ENCODE measurements at places on chromosomes 12 and 14.

- DNase-seq: no peak
Measured at GRCh38 chr14:79056879-79057278, 886.7 kb downstream of the NRXN3 start.

DNA sequence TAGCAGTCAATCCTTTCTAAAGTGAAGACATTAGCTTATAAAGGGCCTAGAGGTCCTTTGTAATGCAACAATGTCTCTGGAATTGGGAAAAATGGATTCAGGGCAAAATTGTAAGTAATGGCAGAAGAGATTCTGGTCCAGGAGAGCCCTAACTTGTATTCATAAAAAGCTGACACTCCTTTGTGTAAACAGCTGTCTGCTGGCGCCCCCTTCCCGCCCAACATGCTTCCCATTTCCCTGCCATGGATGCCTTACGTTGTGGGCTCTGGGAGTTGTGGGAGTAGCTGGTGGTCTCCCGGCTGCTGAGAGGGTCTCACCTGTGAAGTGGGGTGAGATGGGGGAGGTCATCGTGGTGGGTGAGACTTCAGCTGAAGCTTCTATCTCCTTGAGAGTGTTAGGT lies 2.3 kb downstream of the ACRBP start:
- no peak for DNase-seq

- DNase-seq: no peak
Measured at GRCh38 chr14:91987192-91987591, 39.7 kb upstream of the FBLN5 start.

GRCh38 chr12:97951717-97952116 lies 489.1 kb downstream of the RMST start:
- no peak for DNase-seq

DNA sequence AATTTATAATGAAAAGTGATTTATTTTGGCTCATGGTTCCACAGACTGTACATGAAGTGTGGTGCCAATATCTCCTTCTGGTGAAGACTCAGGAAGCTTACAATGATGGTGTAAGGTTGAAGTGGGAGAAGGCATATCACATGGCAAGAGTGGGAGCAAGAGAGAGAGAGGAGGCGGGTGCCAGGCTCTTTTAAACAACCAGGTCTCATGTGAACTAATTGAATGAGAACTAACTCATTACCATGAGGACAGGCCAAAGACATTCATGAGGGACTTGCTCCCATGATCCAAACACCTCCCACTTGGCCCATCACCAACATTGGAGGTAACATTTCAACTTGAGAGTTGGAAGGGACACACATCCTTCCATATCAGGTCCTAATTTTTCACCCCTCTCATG lies 155.2 kb downstream of the SLC38A4 start:
- no peak for DNase-seq

DNA sequence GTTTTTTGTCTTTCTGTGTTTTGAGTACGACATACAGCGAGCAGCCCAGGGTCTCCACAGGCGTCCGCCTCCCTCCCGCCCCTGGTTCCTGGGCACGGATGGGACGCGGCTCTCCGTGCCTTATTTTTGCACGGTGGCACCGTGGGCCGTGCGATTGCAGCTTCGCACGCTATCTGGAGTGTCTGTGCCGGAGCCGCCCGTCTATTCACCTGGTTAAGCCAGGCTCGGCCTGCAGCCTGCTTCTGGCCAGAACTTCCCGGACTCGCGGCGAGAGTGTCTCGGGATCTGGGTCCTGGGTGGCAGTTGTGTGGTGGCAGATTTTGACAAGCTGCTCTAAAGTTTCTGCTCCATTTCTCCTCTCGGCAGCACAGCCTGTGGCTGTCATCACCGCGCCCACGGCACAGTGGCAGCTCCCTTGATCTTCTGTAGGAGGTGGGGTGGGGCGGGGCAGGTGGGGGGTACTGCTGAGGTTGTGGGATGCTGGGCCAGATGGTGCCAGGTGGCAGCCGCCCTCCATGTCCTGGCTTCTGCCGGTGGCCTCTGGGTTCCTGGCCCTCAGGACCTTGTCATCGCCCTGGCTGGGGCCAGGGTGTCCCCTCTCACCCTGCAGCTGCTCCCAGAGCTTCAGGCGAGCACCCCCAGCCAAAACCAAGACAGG lies 2.9 kb downstream of the MMP17 start:
- DNase-seq: no peak

DNA sequence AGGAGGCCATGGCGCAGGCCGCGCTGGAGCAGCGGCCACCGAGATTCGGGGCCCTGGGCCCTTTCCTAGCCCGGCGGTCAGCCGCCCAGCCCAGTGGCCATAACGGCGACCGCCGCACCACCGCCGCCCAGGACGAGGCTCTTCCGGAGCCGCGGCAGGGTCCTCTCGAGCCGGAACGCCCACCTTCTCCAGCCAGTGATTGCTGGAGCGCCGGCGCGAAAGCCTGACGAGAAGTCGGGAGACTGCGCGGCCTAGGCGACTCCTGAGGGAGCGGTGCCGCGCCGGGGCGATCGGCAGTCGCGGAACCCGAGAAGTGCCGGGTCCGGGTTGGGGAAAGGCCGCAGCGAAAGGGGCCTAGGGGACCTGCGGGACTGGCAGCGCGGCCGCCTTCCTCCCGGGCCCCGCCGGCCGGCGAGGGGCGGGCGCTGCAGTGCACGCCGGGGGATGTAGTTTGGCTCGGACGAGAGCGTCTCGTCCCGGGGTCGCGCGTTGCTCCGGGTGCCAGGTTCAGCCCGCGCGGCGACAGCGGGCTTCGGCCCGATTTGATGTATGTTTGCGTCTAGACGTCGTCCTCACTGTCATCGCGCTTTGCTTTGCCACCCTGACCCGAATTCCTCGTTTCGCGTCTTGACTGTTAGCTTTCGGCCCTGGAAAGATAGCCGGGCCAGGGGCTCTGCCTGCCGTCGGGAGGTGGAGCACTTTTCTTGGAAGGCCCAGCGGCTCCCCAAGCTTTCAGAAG lies at the start of gene VTI1B:
VTI1B (minus strand) TSS at position 153 of the 739 bp plus-strand sequence; CDS start at position 10, 143 bp downstream.
- DNase-seq: peak; percentile 37

DNA sequence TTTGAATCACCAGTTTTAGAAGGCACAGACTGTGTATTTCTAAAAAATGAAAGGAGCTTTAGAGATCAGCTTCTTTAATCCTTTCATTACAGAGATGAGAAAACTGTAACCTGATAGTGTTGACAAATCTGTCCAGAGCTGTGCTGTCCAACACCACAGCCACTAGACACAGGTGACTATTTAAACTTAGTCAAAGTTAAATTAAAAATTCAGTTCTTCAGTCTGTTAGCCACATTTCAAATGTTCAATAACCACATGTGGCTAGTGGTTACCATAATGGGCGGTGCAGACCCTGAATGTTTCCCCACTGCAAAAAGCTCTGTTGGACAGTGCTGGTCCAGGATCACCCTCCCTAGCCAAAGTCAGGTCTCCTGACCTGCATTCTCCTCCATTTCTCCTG lies 21.6 kb downstream of the DAD1 start:
- no peak for DNase-seq

DNA sequence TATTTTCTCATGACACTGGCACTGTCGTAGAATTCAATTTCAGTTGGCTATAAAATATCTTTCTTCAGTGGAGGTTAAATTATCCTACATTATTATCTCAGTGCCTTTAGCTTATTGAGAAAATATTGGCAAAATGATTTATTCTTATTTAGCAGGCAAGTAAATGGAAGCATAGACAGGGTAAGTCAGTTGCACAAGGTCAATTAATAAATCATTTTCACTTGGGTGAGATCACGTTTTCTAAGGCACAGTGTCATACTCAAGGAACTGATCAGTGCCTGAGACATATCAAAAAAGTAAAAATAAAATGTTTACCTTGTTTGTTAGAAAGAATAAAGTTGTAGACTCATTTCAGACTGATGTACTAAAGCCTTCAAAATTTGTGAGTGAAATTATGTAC lies 95.0 kb downstream of the ACSS3 start:
- no peak for DNase-seq

DNA sequence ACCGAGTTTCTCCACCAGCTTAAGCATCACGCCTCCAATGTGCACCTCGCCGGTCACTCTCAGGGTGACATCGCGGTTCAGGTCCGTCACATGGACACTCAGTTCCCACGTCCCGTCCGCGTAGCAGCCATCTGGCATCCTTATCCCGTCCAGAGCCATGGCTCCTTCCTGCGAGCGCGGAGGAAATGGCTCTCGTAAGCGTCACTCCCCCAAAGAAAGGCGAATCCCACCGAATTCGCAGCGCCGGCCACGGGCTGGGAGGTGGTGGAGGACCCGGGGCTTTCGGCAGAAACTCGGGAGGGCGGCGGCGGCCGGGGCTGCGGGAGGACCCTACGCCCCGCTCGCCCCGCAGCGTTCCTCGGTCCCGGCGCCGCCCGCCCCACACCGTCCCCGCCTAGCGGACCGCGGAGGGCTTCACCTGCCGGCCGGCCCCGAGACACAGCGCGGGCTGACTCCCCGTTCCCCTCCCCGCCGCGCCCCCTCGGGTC lies 396 bp downstream of the FERMT2 start:
- no peak for DNase-seq

DNA sequence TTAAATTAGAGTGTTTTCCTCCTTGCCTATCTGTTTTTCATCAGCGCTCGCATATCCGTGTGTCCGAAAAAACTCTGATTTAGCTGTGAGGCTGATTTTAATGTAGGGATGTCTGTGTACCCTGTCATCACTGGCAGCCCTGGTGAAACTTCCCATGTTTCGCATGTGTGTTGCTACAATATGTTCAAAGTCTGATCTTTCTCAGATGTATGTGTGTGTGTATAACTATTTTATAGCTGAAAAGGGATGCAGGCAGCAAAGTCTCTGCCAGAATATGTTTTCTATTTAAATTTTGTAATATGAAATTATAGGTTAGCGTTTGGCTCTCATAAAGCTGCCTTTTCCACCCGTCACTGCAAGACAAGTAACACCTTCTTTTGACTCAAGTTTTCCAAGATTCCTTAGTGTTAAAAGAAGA lies 154.8 kb downstream of the TMTC2 start:
- no peak for DNase-seq

GRCh38 chr14:54309615-54310014 lies 87.2 kb upstream of the CDKN3 start:
- no peak for DNase-seq

All from NCI-H1417 treated with DMSO at 0.1 percent for 48 hours (cell line).